ENCODE measurements at places on chromosomes 5 and 9.

DNA sequence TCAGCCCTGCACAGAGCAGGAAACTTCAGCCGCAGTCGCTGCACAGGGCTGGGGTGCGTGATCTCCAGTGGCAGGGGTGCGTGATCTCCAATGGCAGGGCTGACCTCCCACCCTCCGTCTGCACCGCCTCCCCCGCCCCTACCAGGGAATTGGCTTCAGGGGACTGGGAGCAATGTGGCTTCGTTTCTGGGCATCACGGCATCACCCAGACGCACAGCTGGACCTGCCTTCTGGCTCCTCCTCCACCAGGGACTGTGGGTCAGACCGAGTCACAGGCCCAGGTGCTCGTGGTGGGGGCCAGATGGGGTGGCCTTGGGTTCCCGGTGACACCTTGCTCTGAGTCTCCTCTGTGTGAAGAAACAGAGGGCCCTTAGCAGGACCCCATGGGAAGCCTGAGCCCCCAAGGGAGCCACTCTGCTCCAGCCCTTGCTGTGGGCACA lies 51.1 kb downstream of the AHRR start:
- DNase-seq, result no peak

DNA sequence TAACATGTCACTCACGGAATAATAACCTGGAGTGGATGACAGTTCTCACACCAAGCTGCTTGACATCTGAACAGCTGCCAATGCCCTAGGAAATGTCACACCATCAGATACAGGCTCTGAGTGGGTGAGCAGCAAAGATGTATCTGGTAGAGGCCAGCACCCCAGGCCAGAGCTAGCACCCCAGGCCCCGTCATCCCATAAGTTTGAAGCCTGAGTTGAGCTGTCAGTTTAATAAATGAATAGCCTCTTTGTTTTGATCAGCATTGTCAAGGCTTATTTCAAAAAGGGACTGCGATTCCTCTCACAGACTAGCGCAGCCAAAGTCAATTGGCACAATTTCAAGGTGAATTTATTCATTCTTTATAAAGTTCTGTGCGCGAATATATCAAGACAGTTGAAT lies 1327.1 kb downstream of the MAT2B start:
- no peak for DNase-seq

DNA sequence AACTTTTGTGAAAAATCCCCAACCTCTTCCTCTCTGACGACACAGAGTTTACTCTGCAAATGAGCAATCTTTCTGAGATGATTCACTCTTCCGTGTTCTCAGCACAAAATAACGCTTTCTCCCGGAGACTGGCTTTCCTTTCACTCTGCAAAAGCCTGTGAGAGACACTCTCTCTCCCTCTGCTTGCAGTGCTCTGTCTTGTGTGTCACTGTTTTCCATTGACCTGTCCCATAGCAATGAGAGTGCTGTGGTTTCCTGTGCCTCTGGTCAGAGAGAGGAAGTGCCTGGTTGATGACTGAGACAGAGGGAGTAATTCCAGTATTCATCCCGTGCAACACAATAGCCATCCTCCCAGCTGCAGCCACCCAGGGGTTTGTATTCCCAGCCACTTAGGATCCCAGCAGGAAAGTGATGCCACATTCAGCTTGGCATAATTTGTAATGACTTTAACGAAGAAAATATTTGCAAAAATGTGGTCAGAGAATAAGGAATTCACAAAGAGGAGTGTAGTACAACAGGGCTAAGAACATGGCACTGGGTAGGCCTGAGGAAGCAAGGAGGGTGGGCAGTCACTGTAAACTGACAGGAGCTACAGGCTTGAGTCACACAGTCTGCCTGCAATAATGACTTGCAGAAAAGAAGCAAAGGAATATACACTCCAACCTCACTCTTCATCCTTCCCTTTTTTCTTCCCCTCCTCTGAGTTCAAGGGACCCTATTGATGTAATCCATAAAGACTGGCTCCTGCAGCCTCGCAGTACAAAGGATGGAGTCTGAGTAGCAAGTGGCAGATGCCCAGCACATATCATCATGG lies 463.5 kb upstream of the RGMB start:
- DNase-seq, result no peak

DNA sequence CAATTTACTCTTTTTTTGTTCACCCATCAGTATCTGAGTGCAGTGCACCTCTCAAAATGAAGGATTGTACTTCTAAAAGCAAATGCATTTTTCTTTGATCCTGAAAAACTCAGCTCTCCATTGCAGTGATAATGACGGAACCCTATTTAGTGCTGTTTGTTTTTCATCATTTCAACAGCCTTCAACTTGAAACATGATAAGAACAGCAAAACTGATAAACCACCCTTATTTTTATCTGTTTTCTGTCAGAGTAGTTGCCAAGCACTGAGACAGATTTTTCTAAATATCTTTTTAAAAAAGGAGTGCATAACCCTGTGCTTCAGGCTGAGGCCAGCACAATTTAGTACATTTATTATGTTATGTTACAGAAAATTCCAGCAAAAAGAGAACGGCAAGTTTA lies 549.8 kb upstream of the DMAC1 start:
- no peak for DNase-seq

GRCh38 chr5:78821536-78822021 lies 163.5 kb downstream of the ARSB start:
- no peak for DNase-seq
